ENCODE measurements at places on chromosomes 12 and 14.

DNA sequence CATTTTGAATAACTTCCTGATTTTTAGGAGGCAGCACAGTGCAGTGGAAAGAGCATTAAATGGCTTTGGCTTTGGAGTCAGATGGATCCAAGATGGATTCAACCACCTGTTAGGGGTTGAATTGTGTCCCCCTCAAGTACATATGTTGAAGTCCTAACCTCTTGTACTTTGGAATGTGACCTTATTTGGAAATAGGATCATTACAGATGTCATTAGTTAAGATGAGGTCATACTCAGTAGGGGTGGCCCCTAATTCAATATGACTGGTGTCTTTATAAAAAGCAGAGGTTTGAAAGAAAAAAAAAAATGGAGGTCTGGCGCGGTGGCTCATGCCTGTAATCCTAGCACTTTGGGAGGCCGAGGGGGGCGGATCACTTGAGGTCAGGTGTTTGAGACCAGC is 18.8 kb downstream of the ATP5MC2 start:
- no peak for DNase-seq

DNA sequence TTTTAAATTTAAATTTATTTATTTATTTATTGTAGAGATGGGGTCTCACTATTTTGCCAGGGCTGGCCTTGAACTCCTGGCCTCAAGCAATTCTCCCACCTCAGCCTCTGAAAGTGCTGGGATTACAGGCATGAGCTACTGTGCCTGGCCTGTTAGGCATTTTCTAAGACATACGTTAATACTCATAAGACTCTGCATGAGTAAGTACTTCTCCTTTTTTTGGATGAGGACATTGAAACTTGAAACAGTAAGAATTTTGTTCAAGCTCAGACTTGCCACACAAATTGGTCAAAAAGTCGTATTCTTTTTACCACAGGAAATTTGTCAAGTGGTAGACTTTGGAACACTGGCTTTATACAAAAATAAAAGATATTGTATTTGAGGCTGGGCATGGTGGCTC is 187.4 kb upstream of the RASSF8 start:
- no peak for DNase-seq

DNA sequence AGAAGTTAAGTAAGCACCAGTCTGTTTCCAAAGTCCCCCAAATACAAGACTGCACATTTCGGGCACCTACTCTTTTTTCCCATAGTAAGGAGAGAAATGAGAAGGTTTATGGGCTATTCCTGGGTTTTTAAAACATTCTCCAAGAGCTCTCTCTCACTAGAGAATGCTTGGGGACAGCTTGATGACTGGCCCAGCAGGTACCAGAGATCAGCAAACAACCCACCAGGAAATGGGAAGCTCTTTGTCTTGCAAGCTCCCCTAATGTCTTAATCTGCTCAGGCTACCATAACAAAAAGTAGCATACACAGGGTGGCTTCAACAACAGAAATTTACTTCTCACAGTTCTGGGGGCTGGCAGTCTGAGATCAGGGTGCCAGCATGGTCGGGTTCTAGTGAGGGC is 41.8 kb upstream of the CRY1 start:
- DNase-seq: no peak

DNA sequence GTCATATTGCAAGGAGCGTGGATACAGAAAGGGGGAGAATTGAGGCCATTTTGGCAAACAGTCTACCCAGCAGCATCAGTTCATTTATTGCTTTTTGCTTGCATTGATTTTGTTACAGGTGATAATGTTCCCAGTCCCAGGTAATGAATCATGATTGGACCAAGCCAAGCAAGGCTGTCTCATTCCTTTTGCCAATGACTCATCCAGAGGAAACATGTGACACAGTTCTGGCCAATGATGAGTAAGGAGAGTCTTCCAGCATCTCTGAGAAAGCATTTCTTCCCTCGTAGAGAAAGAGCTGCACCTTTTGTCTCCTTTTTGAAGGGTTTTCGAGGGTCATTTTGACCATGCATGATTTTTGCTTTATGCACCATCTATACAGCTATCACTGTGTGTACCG is 68.2 kb downstream of the SLC15A4 start:
- DNase-seq: no peak

DNA sequence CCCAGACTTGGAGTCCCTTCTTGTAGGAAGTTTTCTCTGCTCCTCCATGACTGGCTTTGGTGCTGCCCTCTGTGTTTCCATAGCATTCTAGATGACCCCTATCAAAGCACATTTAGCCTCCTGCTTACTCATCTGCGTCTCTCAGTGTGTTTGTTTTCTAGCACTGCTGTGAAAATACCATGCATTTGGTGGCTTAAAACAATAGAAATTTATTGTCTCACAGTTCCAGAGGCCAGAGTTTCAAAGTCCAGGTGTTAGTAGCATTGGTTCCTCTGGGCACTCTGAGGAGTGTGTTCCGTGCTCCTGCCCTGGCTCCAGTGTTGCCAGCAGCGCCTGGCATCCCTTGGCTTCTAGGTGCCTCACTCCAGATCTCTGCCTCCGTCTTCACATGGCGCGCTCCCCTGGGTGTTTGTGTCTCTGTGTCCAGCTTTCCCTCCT is 86.1 kb downstream of the CACNA1C start:
- no peak for DNase-seq

- DNase-seq: no peak
Measured at GRCh38 chr14:104356738-104357688, 218.6 kb downstream of the KIF26A start.

GRCh38 chr14:76100236-76100635 is 51.5 kb upstream of the GPATCH2L start:
- no peak for DNase-seq

DNA sequence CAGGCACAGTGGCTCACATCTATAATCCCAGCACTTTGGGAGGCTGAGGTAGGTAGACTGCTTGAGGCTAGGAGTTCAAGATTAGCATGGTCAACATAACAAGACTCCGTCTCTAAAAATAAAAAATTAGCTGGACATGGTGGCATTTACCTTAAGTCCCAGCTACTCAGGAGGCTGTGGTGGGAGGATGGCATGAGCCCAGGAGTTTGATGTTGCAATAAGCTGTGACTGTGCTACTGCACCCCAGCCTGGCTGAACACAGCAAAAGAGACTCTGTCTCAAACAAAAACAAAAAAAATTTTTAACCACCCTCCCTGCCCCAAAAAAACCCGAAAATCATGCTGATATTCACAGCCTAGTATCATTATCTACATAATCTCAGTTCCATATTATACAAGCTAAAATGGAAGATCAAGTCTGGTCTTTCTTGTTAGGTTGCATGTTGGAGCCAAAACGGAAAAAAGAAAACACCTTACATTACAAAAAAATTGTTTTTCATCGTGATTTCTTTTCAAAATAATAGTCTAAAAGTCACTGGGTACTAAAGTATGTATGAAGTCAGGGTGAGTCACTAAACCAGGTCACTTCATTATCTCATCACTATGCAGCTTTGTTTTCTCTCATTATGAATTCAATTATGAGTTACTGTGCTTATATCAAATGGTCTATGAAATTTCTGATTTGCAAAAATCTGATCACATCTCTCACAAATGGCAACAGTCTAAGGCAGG is 13.8 kb downstream of the GXYLT1 start:
- DNase-seq: no peak

DNA sequence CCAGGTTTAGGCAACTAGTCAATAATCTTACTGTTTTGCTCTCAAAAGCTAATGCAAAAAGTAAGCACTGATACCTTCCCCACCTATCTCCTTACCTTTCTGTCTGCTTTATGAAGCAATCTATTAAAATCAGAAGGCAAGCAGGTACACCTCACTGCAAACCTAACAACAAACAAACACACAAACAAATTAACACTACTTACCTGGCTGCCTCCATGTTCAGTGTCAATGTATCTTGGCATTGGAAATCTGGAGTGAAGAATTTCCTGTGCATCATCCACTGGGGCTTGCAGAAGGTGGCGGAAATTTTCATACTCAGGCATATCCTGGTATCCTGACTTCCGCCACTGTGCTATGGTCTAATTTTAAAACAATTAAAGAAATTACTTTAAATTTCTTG is 62.5 kb downstream of the SEC23A start:
- DNase-seq: no peak

- DNase-seq: no peak
Measured at GRCh38 chr12:28583701-28584261, 393.5 kb downstream of the CCDC91 start.

- no peak for DNase-seq
Measured at GRCh38 chr12:11561411-11561810, 88.1 kb upstream of the ETV6 start.

GRCh38 chr12:52082669-52082987 is 3.1 kb downstream of the SMIM41 start:
- DNase-seq: no peak

- no peak for DNase-seq
Measured at GRCh38 chr12:67701121-67701520, 52.6 kb downstream of the DYRK2 start.

- peak; percentile 28 for DNase-seq
Measured at GRCh38 chr14:100239211-100239839, 381 bp downstream of the YY1 start.

GRCh38 chr12:97995559-97995958 is 519.8 kb upstream of the TMPO start:
- DNase-seq: no peak

- DNase-seq: no peak
Measured at GRCh38 chr12:119180380-119181040, 1.8 kb downstream of the HSPB8 start.
